Large intestine (tissue), 12 donors: ENCODE measurements at places on chromosomes 12 and 14. TPM values are rescaled to one million over a fixed set of nuclear protein-coding genes. Genes with fewer than 3 reads are reported as not detected.

Gene PTPRO
- 1.6 TPM for polyA plus RNA-seq

- DNase-seq = no peak
- H3K4me1 ChIP-seq = peaks cover 5% of the 10 kb centered on the region
- no peak overlapping the region for H3K27ac ChIP-seq
- H3K36me3 ChIP-seq = no peaks in the 10 kb centered on the region
- no peak overlapping the region for H3K4me3 ChIP-seq
Observed at GRCh38 chr12:25427337-25428249, 125.5 kb downstream of the LMNTD1 start.

Gene DNAH10
- polyA plus RNA-seq = 1.0 TPM

GRCh38 chr12:95282266-95282665 lies 64.7 kb downstream of the VEZT start:
- no peaks in the 10 kb centered on the region for H3K27me3 ChIP-seq
- no peak overlapping the region for H3K4me3 ChIP-seq
- peaks cover 36% of the 10 kb centered on the region for H3K36me3 ChIP-seq
- DNase-seq = peak; percentile 29

Gene MYO1H
- polyA plus RNA-seq = 1.0 TPM

GRCh38 chr14:98736701-98737338 lies 535.2 kb downstream of the BCL11B start:
- no peak overlapping the region for H3K4me3 ChIP-seq
- H3K36me3 ChIP-seq = no peaks in the 10 kb centered on the region
- DNase-seq = no peak
- no peaks in the 10 kb centered on the region for H3K27me3 ChIP-seq
- no peak overlapping the region for H3K27ac ChIP-seq

DNA sequence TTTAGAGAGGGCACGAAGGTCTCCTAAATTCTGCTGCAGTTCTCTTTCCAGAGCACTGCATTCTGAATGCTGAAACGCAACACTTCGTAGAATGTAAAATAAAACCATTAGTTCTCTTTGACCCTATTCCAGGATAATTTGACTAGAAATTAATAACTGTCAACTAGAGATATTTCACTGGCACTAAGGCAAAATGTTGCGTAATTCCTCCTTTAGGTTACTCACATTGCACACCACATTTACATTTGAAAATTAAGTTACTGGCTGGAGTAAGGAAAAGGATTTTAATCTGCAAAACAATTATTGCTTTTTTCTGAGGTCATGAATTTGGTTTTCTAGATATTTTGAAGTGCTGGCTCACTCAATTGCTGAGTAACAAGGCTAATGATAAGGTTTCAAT lies 58.0 kb upstream of the TRHDE start:
- H3K4me3 ChIP-seq = no peak overlapping the region
- no peak for DNase-seq
- no peaks in the 10 kb centered on the region for H3K4me1 ChIP-seq
- H3K27ac ChIP-seq = no peak overlapping the region

Gene FOXN4
- 0.10 TPM for polyA plus RNA-seq

DNA sequence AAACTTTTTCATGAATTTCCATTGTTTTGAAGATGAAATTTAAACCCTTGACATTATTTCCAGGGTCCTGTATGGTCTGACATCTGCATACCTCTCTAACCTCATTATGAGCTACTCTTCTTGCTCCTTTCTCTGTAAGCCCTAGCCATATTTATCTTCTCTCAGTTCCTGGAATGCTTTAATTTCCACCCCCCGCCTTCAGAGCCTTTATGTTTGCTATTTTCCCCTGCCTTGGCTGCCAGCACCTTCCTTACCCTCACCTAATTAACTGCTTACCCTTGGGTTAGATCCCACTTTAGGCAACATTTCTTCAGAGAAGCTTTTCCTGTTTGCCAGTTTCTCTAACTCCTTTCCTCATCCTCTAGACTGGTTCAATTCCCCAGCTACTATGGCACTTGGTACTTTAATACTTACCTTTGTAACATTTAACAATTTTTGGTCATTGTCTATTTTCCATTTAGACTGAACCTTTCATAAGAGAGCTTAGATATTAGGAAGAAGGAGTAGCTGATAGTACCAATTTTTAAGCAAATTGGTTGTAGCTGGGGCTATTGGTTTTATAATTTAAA lies 6.0 kb downstream of the STYX start:
- H3K27ac ChIP-seq = no peak overlapping the region
- H3K36me3 ChIP-seq = peaks cover 11% of the 10 kb centered on the region
- DNase-seq = no peak
- no peaks in the 10 kb centered on the region for H3K27me3 ChIP-seq

DNA sequence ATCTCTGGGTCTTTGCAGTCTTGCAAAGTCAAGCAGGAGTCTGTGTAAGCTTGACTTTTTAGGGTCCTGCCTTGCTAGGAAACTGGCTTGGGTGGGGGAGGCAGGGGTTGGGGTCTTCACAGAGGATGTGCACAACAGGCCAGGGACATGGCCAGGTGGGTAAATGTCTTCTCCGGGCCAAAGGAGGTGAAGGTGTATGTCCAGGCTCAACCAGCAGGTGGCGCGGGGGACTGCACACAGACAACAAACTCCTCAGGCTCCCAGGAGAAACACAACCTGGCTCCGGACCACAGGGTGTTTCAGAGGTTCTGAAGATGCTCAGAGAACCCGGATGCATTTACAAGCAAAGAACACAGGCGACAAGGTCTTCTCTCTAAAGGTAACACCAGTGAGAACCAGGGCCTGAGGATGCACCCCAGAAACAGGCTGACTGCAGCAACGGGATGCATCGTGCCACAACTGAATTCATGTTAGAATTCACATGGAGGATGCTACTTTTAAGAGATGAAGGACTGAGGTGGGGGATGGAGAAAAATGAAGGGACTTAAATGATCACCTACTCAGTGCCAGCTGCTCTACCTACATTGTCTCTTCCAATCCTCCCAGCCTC lies 56.0 kb downstream of the PLEKHG3 start:
- H3K4me1 ChIP-seq = peaks cover 87% of the 10 kb centered on the region
- H3K27me3 ChIP-seq = no peaks in the 10 kb centered on the region
- no peak overlapping the region for H3K4me3 ChIP-seq
- no peaks in the 10 kb centered on the region for H3K36me3 ChIP-seq
- DNase-seq = peak; percentile 48

DNA sequence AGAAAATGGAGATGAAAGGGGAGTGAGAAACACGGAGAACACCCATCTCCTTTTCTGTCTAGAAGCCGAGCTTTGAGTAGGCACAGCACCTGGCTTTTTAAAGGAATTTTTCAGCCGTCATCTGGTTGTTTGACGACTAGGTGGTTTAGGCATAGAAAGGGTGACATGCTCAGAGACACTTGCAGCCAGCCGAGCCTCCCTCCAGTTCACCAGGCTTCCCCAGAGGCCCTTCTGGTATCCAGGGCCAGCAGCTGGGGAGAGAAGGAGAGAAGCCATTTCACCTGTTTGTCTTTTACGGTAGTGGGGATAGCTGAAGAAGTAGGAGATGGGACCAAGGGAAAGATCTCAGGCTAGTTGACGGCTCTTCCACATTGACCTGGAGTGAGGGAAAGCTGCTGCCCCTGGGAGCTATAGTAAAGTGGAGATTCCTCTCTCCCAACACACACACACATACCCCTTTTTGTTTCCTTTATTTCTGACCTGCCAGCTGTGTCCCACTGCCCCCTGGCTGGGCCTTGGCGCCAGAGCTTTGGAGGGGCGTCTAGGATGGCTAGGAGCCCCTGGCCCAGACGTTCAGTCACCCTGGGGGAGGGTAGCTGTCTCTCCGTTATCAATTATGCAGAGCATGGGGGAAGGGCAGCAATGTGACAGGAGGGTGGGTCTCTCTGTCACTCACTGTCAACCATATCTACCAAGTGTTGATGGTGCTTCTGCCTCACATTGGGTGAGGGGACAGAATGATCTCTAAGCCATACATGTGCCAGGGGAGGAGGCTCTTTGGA lies 5.5 kb downstream of the MAP3K12 start:
- no peaks in the 10 kb centered on the region for H3K27me3 ChIP-seq
- H3K4me1 ChIP-seq = peaks cover 45% of the 10 kb centered on the region
- DNase-seq = no peak
- H3K36me3 ChIP-seq = no peaks in the 10 kb centered on the region

- no peaks in the 10 kb centered on the region for H3K36me3 ChIP-seq
- no peak for DNase-seq
- no peak overlapping the region for H3K27ac ChIP-seq
- no peaks in the 10 kb centered on the region for H3K4me1 ChIP-seq
- H3K4me3 ChIP-seq = no peak overlapping the region
Observed at GRCh38 chr12:5022465-5023061, 21.1 kb upstream of the KCNA5 start.

GRCh38 chr14:76937181-76938091 lies 91.1 kb downstream of the IRF2BPL start:
- peaks cover 10% of the 10 kb centered on the region for H3K4me1 ChIP-seq
- H3K27me3 ChIP-seq = no peaks in the 10 kb centered on the region
- H3K36me3 ChIP-seq = no peaks in the 10 kb centered on the region
- H3K4me3 ChIP-seq = no peak overlapping the region
- H3K27ac ChIP-seq = peak overlapping the region; percentile 51
- peak; percentile 77 for DNase-seq

DNA sequence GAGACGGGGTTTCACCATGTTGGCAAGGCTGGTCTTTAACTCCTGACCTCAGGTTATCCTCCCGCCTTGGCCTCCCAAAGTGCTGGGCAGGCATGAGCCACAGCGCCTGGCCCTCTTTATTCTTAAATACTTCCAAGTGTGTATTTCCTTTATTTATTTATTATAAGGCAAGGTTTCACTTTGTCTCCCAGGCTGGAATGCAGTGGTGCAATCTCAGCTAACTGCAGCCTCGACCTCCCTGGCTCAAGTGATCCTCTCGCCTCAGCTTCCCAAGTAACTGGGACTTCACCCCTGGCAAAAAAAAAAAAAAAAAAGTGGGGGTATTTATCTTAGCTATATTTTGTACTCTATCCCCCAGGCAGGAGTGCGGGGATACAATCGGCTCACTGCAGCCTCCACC lies 6.8 kb downstream of the FAM216A start:
- H3K4me1 ChIP-seq = no peaks in the 10 kb centered on the region
- no peak overlapping the region for H3K4me3 ChIP-seq
- no peak for DNase-seq
- H3K27ac ChIP-seq = no peak overlapping the region
- no peaks in the 10 kb centered on the region for H3K36me3 ChIP-seq
- H3K27me3 ChIP-seq = no peaks in the 10 kb centered on the region

GRCh38 chr14:89443042-89443629 lies 26.1 kb upstream of the FOXN3 start:
- no peaks in the 10 kb centered on the region for H3K36me3 ChIP-seq
- no peak overlapping the region for H3K4me3 ChIP-seq
- no peak for DNase-seq
- no peak overlapping the region for H3K27ac ChIP-seq
- no peaks in the 10 kb centered on the region for H3K4me1 ChIP-seq
- H3K27me3 ChIP-seq = no peaks in the 10 kb centered on the region

Gene ANO4
- polyA plus RNA-seq = 3.4 TPM

Gene FAM186B
- 0.91 TPM for polyA plus RNA-seq

Gene MYF6
- polyA plus RNA-seq = 0.21 TPM
